ENCODE measurements at places on chromosomes 2 and 18.

DNA sequence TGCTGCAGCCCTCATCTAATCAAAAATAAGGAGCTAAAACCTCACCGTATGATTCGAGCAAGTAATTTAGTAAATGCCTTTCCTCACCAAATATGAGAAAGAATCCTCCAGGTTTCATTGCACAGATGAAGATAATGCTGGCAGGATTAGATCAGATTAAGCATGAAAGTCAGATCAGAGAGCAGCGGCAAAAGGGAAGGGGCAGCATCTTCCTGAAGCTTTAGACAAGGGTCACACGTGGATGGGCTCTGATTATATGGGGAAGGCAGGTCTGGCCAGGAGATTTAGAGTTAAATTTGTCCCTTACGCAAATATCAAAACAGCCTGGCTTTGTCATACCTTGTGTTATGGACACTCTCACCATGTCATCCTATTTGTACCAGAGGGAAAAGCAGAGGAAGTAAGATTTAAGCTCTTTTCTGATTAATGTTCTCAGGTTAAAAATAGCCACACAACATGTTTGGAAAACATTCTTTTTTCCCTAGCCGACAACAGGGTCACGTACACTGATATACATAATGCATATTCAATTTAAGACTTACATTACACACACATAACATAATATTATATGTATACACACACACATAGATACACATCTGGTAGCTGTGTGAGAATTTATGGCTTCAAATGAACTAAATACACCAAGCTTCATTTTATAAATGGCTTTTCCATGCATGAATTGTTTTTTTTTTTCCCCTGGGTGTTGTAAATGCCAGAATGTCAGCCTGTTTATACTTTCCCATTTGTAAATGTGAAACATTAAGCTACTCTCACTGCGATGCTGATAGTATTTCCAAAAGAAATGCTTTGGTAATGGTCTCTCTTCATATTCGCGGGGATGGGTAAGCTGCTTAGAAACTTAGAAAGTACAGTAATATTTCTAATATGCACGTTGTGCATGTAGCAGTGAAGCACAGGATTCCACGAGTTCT is 196.3 kb upstream of the SIX3 start:
- no peak for DNase-seq

DNA sequence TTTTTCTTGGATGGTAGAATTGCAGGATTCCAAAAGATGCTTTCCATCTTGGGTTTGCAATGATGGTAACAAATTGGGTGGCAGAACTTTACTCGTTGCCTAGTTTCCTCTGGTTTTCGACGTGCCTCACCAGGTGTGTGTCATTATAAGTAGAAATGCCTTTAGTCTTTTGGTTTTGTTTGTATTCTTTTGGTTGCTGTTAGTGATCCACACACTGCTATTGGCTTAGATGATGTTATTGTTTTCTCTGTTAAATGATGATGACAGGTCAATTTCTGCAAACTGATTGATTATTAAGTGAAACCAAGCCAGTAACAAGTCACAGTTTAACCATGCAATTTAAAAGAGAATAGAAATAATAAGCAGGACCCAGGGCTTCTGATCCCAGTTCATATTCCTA is 6.1 kb upstream of the LAMA3 start:
- no peak for DNase-seq

GRCh38 chr2:220040346-220040745 is 412.9 kb downstream of the SLC4A3 start:
- no peak for DNase-seq

DNA sequence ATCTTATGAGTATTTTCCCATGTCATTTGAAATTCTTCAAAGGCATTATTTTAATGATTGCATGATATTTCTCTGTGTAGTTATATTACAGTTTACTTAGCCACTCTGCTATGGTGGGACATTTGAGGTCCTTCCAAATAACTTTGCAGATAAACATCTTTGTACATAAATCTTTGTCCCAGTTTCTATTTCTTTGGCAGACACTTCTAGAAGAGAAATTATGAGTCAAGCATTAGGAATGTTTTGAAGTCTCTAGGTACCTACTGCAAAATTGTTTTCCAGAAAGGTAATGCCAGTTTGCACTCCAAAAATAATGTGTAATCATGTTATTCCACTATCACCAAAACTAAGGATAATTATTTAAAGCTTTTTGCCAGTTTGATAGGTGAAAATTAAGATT is 149.7 kb downstream of the EN1 start:
- DNase-seq = no peak

- DNase-seq = no peak
These were observed 278.8 kb upstream of the MEIS1 start for GRCh38 chr2:66156171-66156570.

GRCh38 chr2:25926984-25927756 is 48.9 kb upstream of the ASXL2 start:
- DNase-seq = no peak

DNA sequence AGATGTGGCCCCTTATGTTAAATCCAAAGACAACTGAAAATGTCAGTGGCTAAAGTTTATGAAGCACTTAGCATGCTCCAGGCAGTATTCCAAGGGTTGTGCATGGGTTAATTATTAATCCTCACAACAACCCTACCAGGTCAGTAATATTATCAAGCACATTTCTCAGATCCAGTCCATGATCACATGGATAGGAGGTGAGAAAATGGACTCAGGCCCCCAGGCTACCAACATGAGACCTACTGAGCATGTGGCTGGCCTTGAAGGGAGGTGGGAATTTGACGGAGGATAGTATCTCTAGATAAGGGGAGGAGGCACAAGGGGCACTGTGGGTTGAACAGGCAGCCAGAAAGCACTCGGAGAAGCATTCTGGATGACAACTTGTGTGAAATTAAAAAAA is 412.0 kb downstream of the MEIS1 start:
- no peak for DNase-seq

DNA sequence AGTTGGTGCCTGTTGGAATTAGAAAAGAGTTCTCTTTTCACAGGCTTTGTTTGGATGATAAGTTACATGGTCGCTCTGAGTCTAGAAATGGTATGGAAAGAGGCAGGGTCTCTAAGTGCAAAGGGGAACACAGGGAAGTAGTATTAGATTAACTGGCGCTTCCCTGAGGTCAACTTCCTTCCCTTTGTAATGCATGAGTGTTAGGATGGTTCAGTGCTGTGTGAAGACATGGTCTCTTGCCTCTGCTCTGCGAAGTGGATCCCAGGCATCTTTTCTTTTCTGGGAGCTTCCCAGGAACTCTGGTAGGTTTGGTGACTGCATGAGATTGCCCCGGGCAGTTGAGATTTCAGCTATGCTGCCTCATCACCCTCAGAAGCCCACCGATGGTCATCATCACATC is 170.3 kb downstream of the MIB1 start:
- no peak for DNase-seq

DNA sequence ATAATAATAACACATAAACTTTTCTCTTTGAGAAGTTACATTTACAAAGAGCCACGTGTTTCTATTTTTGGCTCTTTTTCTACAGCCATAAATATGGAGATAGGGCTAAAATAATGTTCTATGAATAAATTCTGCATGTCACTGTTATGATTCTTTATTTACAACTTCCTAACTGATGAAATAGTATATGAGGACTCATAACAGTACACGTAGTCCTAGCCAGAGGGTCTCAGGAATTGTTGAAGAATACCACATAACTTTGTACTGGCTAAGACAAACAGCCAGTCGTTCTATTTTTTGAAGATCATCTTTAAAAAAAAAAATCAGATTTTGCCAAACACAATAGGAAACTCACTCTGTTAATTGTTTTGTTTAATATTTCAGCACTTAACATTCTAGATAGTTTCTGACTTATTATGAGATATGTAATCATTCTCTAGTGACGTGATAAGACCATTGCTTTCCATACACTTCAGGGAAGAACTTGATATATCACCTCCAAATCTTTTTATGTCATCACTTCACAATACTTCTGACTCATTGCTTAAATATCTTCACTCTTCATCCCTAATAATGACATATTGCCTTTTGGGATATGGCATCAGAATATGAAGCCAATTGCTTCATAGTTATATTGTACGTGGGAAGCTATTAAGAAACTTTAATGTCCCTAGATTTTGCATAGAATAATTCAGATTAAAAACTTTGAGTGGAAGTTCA is 256.1 kb downstream of the XIRP2 start:
- no peak for DNase-seq

DNA sequence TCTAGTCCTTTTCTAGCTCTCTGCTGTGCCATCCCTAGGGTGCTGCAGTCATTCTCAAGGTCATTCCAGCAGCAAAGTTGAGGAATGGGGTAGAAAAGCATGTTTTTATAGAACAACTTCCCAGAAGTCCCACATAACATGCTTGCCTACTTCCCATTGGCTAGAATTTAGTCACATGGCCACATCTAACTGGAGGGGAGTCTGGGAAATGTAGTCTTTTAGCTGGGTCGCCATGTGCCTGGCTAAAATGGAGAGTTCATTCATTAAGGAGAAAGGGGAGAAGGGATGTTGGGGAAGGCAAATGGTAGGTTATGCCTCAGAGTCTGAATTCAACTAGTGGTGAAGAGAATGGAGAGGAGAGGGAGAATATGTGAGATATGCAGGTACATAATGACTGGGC is 85.7 kb downstream of the SLC4A3 start:
- no peak for DNase-seq

GRCh38 chr18:13501891-13502290 is 224.5 kb downstream of the FAM210A start:
- no peak for DNase-seq

DNA sequence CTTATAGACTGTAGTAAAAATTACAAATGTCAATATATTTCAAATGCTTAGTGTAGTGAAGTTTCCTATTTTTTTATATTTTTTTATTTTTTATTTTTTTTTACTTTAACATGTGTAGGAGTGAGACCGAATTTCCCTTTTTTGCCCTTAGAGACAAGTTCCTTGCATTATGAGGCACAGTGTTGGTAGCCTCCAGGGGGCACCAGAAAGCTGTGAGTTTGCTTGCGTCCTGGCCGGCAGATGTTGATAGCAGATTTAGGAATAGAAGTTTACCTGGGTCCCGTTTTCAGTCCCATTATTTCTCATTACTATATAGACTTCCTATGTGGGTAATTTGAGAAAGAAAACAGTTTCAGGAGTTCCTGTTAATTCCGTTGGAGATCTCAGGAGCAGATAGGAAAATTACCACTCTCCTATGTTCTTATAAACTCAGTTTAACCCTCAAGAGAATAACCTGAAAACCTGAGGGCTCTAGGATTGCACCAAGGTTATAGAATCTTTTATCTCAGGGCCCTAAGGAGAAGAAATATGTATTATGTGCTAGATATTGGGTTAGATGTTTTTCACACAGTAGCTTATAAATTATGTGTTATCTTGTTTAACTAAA is 157.5 kb upstream of the SESTD1 start:
- peak; percentile 64 for DNase-seq

GRCh38 chr2:37180006-37180639 is 8.3 kb downstream of the SULT6B1 start:
- no peak for DNase-seq

- DNase-seq = no peak
These were observed 52.1 kb upstream of the LAPTM4A start for GRCh38 chr2:20103530-20103929.

DNA sequence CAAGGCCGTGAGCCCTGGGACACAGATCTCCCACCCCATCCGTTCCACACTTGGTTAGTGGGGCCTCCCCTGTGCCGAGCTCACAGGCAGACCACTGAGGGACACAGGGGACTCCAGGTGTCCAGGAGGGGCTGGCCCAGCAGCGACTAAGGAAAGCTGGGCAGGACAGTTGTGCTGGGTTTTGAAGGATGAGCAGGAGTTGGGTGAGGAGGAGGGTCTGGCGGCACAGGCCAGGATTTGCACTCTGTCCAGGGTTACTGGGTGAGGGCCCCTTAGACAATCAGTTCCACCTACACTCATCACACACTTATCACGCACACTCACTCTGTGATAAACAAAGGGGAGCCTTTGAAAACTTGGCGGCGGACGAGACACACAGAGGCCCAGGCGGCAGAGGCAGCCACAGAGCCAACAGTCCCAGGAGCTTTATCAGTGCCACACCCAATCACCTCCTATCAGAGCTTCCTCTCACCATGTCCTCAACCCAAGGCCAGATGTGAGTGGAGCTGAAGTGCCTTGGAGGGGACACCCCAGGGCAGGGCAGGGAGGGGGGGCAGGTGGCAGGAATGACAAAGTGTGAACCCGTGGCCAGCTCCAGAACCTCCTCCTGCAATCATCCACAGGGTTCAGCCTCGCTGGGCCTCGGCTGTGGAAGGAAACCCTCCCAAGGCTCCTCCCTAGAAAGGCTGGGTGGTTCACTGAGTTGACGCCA is 26.6 kb downstream of the BIN1 start:
- DNase-seq = peak; percentile 84

DNA sequence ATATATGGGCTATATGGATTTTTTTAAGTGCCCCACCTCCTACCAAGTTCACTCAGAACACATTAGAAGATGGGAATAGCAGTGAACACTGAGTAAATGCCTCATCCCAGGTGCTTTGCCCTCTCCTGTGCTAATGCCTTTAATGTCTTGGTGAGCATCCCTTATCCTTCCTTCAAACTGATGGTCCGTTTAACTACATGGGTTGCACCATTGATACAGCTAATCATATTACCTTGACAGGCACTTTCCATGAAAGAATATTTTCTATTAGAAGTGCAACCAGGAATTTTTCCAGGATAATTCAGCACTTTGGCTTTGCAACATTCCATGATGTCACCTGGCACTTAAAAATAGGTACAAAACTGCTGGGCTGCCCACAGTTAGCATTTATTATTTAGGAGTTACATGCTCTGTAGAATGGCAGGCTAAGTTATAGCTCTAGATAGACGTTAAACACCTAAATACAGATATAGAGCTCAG is 74.0 kb downstream of the WDPCP start:
- no peak for DNase-seq

DNA sequence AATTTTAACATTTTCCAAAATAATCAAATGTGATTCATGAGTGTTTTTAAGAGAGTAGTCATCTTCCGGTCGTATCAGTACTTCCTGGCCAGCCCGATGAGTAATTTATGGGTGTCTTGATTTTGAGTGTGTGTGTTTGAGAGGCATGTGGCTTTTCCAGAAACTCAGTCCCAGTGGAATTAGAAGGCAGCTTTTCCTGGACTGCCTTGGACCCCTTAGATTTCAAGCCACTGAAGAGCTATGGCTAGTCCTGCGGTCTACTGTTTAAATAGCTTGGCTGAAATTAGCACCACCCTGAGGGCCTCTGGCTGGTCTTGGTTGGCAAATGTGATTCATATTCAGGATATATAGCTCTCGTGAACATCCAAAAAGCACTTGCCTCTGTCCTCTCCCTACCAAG is 59.4 kb downstream of the HK2 start:
- no peak for DNase-seq

DNA sequence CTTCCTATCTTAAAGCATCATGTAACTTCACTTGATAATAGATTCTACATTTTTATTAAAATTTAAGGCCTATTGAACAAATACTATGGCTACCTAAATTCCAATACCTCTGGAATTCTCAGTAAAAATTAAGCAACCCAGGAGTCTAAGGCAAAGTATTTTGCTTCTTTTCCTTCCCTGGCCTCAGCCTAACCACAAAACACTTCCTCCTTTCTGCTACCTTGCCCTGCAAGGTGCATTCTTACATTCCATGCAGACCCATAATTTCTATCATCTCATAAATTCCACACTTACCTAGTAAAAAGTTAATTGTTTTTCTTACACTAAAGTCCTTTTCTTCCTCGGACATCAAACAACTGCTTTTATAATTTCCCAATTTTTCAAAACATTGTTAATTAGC is 3.7 kb downstream of the MBOAT2 start:
- no peak for DNase-seq

GRCh38 chr2:4219571-4219970 is 516.2 kb downstream of the DCDC2C start:
- no peak for DNase-seq

All from activated CD8-positive, alpha-beta memory T cell treated with anti-CD3 and anti-CD28 coated beads for 24 hours (primary cell).